ENCODE measurements at places on chromosomes 16 and 17.

DNA sequence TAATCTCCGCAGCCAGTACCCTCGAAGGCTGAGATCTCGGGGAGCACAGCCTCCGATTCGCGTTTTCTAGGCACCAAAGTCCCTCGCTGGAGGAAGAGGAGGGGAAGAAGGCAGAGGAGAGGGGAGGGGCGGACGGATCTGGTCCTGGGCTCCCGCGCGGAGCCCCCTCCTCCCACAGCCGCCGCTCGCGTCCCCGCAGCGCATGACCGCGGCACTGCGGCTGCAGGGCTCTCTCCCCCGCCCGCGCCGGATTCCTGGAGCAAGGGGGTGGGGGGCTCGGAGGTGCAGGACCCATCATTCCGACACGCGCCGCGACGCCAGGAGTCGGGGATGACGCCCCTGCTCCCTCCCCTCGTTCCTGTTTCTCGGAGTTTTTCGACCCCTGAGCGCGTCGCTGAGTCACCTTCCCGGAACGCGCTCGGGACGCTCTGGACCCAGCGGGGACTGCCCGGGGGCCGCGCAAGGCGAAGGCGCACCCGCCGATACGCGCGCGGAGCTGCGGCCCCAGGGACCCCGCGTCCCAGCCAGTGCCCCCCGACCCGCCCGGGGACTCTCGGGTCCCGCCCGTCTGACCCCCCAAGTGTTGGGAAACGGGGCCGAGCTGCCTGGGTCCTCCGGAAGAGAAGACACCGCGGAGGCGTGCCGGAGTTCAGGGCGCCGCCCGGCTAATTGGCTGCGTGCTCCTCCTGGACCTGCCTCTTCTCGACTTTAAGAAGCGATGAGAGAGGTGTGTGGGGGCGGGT, 1.4 kb upstream of the SPHK1 start:
- DNase-seq = no peak

DNA sequence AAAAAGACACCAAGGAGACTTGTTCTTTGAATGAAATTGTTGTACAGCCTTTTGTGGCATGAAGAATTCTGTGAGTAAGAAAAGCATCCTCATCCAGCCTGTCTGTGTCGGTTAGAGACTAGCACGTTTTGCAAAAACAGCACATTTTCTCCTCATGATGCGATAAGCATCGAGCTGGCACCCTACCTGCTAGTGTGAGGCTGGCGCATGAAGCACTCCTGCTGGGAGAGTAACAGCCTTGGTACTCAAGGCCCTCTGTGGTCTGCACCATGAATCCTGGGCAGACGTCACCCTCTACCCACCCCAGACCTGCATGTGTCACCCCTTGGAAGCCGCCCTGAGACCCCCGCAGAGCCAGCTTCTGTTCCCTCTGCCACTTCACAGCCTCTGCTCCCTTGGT, 92.6 kb upstream of the TMEM132E start:
- DNase-seq = no peak

- DNase-seq = no peak
Measured at GRCh38 chr16:3458278-3458851, 14.9 kb downstream of the NAA60 start.

GRCh38 chr17:78174870-78175642, 6.7 kb downstream of the SYNGR2 start:
- DNase-seq = no peak

All from cortex of kidney (tissue), 1 donor.